ENCODE measurements at places on chromosomes 6 and 20.

GRCh38 chr6:13794184-13794583, 20.2 kb downstream of the MCUR1 start:
- no peak for DNase-seq

GRCh38 chr6:17484201-17484849, 90.9 kb downstream of the CAP2 start:
- DNase-seq, result no peak

GRCh38 chr20:58225452-58226200, 2.8 kb downstream of the ANKRD60 start:
- no peak for DNase-seq

- no peak for DNase-seq
These were observed 31.0 kb downstream of the IRF4 start for GRCh38 chr6:422433-423054.

DNA sequence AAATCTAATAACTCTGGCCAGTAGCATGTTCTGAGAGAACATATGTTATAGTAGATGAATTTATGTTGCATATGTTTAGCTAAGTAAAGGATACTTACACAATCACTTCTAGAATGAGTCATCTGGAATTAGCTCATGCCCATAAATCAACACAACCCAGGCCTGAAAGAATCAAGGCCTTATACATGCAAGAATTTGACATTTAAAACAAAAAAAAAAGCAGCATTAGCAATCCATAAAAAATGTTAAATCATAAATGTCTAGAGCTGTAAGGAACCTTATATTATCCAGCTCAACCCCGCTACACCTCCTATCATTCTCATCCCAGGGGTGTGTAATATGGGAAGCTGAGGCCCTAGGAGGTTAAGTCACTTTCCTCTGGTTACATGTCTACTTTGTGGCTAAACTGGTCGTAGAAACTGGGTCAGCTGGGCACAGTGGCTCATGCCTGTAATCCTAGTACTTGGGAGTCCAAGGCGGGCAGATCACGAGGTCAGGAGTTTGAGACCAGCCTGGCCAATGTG, 105.2 kb upstream of the CARMIL1 start:
- DNase-seq, result no peak
